ENCODE measurements at places on chromosomes 3 and 15.

- H3K27ac ChIP-seq, result no peak overlapping the region
- no peak for DNase-seq
- no peaks in the 10 kb centered on the region for H3K36me3 ChIP-seq
- peaks cover 9% of the 10 kb centered on the region for H3K4me1 ChIP-seq
- H3K4me3 ChIP-seq, result no peak overlapping the region
These were observed 244.4 kb downstream of the OPA1 start for GRCh38 chr3:193837347-193837827.

GRCh38 chr3:12999147-13000140, 73.8 kb downstream of the IQSEC1 start:
- no peak for DNase-seq
- no peak overlapping the region for H3K27ac ChIP-seq
- no peaks in the 10 kb centered on the region for H3K36me3 ChIP-seq
- H3K4me3 ChIP-seq, result no peak overlapping the region
- peaks cover 13% of the 10 kb centered on the region for H3K4me1 ChIP-seq

- no peaks in the 10 kb centered on the region for H3K36me3 ChIP-seq
- no peak overlapping the region for H3K27ac ChIP-seq
- peaks cover 1% of the 10 kb centered on the region for H3K27me3 ChIP-seq
- no peak overlapping the region for H3K4me3 ChIP-seq
- no peak for DNase-seq
- peaks cover 36% of the 10 kb centered on the region for H3K4me1 ChIP-seq
These were observed 238.6 kb upstream of the TMC3 start for GRCh38 chr15:81612631-81613030.

DNA sequence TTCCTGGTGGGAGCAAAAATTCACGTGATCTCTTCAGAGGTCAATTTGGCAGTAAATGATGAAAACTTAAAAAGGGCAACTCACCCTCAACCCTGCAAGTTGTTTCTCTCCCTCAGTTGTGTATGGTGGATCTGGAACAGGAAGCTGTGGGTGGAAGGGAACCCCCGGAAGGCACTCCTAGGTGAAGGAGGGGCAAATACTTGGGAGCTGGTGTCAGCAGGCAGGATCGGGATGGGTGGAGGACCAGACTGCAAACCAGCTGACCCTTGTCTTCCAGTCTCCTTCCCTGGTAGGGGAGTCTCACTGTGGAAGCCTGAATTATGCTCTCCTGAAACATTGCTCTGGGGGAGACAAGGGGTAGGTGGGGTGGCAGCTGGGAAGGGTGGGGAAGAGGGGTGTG, 33.5 kb downstream of the PRR23E start:
- H3K4me3 ChIP-seq, result peak overlapping the region; percentile 64
- H3K4me1 ChIP-seq, result peaks cover 12% of the 10 kb centered on the region
- H3K27ac ChIP-seq, result no peak overlapping the region
- peaks cover 10% of the 10 kb centered on the region for H3K36me3 ChIP-seq
- DNase-seq, result no peak

GRCh38 chr15:87032295-87032694, 952.6 kb downstream of the AGBL1 start:
- no peaks in the 10 kb centered on the region for H3K27me3 ChIP-seq
- no peak overlapping the region for H3K4me3 ChIP-seq
- peaks cover 3% of the 10 kb centered on the region for H3K4me1 ChIP-seq
